ENCODE measurements at places on chromosomes 4 and X.

DNA sequence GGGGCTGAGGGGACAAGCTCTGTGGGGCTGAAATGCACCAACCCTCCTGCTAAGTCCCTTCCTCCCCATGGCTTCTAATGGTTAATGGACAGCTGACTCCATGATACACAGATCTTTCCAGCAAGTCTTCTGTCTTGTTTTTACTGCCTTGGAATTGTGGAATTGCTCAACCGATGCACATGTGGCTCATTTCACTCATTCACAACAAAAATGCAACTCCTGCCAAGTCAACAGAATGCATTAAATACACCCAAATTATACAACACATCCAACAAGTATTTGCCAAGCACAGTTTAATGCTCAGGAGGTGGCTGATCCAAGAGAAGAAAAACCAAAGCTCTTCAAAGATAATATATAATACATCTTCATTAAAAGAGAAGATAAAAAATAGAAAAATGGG, 61.9 kb upstream of the PAGE4 start:
- no peak for DNase-seq

DNA sequence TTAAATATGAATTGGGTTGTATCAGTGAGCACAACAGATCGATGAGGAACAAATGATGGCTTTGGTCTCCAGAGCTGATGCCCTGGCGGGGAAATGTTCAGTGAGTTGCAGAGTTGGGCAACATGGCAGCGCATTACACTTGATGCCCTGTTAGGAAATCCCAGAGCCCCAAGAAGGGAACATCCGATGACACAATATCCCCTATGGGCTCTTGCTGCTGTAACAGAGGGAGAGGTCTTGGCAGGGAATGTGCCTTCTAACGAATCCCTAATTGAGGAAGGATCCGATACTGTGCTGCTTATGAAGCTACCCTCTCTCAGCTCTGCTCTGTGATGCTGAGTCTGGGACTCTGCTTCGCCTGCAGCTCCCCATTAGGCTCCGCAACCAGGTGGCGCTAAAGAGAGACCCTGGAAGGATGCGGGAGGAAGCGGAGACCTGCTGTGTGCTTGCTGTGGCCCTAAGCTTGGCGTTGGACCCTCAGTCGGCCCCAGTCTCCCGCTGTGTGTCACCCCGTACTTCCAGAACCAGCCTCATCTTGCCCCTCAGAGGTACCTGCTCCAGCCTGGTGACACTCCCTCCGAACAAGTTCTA, 38.9 kb downstream of the PDHA1 start:
- DNase-seq = peak; percentile 0

DNA sequence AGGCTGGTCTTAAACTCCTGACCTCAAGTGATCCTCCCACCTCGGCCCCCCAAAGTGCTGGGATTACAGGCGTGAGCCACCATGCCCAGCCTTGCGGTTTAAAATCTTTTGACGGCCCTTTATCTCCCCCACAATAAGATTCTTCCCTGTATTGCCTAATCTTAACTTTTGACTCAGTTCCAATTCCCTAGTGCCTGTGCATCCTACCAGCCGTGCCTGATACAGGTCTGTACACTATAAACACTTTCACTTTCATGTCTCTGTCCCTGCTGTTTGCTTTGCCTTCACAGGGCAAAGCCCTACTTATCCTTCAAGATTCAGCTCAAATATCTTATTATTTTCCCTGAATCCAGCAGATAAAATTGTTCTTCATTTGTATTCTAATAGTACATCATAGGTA, 74.6 kb downstream of the WDR44 start:
- no peak for DNase-seq

GRCh38 chrX:47623540-47624027, 3.9 kb upstream of the SYN1 start:
- peak; percentile 63 for DNase-seq

- DNase-seq = peak; percentile 21
Observed at GRCh38 chr4:124415146-124415545, 297.4 kb downstream of the ANKRD50 start.

GRCh38 chr4:48081196-48081595, 52.9 kb downstream of the TXK start:
- DNase-seq = peak; percentile 41

- DNase-seq = peak; percentile 20
Observed at GRCh38 chr4:74112399-74113105, 13.6 kb upstream of the CXCL2 start.

GRCh38 chr4:108980455-108981239, 217.8 kb upstream of the ETNPPL start:
- no peak for DNase-seq

GRCh38 chr4:71692963-71693362, 90.9 kb downstream of the GC start:
- DNase-seq = no peak

GRCh38 chr4:83234902-83235644, 49.5 kb downstream of the COQ2 start:
- no peak for DNase-seq

DNA sequence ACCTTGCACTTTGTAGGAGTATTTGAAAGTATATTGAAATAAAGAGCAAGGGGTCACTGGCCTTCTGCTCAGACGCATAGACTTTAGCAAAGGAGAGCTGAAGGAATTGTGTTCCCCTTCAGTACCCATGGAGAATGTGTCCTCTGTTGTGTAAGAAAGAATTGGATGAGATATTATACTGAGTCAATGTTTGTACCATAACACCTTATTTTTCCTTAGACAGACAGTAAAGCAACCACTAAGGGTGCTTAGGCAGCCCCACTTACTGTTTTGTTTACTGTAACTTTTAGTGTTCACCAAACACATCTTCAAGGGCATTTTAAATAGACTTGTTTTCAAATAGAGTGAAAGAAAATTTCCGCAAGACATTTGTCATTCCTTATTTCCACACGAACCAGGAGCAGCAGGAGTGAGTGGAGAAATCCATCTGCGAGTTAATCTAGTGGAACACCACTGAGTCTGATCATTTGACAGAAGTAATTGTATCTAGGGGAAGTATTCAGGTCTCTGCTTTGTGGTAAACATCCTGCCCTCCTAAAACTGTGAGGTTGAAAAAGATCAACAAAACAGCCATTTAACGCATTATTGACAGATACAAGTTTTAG, 89.5 kb downstream of the SLIT2 start:
- no peak for DNase-seq

DNA sequence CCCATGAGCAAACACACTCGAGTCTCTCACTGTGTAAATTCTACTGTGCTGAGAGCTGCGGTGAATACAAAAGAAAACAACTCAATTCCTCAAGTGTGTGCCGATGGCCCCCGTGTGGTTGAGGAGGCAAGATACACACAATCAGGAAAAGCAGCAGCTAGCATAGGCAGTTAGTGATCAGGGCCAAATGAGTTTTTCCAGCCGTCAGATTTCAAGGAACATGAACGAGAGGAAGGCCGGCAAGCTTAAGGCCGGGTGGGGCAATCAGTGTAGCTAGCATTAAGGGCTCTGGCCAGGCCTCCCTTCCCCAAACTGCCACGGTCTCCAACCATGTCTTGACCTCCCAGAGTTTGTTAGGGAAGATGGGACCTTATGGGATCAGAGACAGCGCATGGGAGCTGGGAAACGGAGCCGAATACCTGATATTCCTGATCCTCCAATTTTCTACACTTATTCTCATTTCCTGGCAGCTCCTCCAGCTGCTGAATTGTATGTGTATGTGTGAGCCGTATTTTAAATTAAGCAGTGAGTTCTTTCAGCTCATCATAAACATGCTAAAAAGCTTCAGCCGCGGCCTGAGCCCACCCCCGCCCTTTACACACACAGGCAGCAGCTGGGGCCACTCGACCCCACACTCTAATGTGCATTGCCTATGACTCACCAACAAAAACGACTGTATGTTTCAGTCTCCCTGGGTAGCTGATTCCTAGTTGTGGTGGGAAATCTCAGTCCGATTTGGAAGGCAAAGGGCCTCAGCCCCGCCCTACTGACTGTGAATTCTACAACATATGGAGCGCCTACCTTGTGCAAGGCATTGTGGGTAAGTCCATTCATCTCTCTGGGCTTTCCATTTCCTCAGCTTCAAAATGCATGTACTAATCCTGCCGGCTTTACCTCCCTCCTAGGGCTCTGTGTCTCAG, 59.9 kb downstream of the RTL9 start:
- peak; percentile 70 for DNase-seq

GRCh38 chr4:183838987-183839712, 66.0 kb upstream of the STOX2 start:
- no peak for DNase-seq

- no peak for DNase-seq
Observed at GRCh38 chr4:187171706-187172339, 448.2 kb upstream of the FAT1 start.

- DNase-seq = no peak
Observed at GRCh38 chr4:123104310-123105025, 182.1 kb upstream of the NUDT6 start.

DNA sequence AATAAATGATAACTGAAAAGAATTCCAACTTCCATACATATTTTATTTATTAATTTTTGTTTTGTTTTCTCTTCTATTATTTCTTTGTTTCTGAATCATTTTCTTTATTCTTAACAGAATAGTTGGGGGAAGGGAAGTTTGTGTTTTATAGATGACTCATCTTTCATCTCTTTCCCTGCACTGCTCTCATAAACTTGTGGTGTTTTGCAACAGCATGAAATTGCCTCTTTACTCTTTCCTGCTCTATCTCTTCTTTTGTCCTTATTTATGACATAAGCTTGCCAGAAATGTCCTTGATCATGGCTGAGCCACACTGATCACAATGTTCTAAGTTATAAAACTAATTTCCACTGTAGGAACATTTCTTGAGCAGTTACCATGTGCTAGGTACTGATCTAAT, 22.3 kb downstream of the QRFPR start:
- DNase-seq = peak; percentile 46

- DNase-seq = no peak
Observed at GRCh38 chrX:24423960-24424359, 41.1 kb upstream of the PDK3 start.

DNA sequence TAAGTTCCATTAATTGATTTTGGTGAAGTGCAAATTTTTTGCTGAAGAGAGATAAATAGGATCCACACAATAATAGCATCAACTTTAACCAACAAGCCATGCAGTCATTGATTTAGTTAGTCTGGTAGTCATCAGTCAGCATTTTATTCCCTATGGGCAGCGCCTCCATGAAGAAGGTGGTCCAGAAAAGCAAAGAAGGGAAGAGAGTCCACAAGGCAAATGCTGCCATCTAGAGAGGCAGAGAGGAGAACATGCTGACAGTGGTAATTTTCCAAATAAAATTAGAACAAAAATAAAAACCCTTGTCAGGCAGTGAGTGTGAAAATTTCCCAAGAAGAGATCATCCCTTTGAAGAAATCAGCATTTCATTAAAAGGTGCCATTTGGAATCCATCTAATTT, 366.7 kb upstream of the FAM241A start:
- peak; percentile 35 for DNase-seq

DNA sequence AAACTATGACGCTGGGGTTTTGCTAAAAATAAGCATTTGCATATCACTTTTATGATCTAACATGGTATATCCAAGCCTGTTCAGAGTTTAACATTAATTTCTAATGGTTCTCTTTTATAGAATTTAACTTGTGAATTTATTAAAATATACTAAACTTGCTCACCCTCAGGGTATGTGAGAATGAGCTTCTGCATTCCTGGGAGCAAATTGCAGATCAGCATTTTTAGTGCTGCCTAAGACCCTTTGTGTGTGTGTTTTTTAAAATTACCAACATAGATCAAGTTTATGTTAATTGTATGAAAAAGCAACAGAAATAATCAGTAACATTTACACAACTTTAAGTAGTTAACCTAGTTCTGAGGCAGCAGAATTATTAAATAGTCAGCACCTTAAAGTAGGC, 218.0 kb upstream of the AGA start:
- no peak for DNase-seq

DNA sequence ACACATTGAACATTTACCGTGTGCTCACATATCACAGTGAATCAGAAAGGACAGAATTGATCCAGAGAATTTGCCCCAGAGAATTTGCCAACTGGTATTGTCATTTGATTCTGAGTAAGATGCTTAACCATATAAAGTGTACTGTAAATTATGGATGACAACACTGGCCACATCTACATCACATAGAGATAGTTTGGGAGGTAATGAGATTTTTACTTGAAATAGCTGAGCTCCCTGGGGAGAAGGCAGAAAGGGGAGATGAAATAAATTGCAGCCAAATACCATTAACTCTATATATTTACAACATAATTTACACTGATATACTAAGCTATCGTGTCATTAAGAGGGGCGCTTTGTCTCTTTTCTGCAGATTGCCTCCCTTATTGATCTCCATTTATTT, 564.0 kb downstream of the KCNIP4 start:
- DNase-seq = no peak

- no peak for DNase-seq
Observed at GRCh38 chr4:111775556-111776297, 369.5 kb upstream of the FAM241A start.

DNA sequence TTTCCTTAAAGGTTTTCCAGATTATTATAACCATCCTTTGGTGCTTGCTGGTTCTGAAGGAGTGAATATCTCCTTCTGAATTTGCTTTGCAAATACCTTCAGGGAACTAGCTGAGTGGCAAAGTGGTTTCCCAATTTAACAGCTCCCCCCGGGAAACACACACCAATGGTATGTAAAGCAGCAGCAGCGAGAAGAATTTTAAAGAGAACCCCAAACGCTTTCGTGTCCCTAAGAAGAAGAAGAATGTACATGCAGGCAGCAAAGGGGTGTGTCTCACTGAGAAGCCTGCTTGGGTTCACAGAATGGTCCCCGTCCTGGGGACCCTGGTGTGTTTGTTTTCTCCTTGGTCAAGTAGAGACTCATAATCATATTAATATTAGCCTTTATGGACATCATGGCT, 4.2 kb upstream of the AKAP17A start:
- no peak for DNase-seq

DNA sequence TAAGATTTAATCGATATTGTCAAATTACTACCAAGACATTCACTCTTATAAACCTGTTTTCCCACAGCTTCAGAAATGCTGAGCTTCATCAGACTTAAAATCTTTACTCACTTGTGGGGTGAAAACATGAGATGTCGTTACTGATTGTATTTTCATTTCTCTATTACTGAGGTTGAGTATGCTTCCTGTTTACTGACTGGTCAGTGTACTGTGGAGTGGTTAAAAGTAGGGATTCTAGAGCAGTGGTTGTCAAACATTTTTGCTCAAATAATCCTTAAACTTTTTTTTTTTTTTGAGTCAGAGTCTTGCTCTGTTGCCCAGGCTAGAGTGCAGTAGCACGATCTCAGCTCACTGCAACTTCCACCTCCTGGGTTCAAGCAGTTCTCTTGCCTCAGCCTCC, 50.3 kb downstream of the NSUN7 start:
- no peak for DNase-seq

GRCh38 chr4:123701131-123701575, 304.6 kb downstream of the SPRY1 start:
- DNase-seq = no peak

- DNase-seq = no peak
Observed at GRCh38 chrX:103831803-103832544, at the start of gene RAB9B. Gene RAB9B, minus strand, starts transcription at chrX:103832257. Its CDS starts 6,473 bp downstream, at chrX:103825784.

GRCh38 chrX:99798936-99799335, 611.1 kb downstream of the PCDH19 start:
- DNase-seq = no peak

All from HFFc6 (cell line).